ENCODE measurements at places on chromosomes 7 and 10.

GRCh38 chr10:92183199-92183598 lies 107.7 kb downstream of the CPEB3 start:
- DNase-seq: no peak

- no peak for DNase-seq
Measured at GRCh38 chr7:101555269-101555920, 73.7 kb downstream of the MYL10 start.

DNA sequence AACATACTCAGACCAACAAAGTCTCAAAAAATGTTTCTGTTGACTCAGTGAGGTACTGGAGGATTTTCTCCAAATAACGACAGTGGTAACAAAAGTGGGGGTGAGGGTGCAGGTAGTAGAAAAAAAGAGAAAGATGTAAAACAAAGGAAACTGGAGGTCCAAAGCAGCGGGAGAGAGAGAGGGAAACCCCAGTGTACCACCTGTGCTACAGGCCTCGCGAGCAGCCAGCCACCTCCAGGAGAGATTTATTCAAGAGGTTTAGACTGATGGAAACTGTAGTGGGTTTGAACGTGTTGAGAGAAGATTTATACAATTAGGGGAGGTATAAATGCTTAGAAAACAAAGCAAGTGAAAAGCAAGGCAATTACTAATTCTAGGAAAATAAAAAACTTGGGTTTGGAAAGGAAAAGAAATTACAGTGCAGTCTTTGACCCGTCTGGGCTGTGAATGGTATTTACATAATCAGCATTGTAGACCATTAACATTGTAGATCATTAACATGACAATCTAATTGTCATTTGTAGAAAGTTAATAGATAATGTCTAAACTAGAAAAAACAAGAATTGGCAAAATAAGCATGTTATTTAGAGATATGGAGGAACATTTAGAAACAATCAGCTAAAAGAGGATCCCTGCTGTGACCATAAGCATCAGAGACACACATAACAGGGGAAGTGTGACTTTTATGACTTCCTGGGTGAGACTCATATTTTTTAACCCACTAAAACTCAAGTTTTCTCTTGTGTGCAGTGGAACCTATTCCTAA lies 180.0 kb downstream of the RELN start:
- no peak for DNase-seq

DNA sequence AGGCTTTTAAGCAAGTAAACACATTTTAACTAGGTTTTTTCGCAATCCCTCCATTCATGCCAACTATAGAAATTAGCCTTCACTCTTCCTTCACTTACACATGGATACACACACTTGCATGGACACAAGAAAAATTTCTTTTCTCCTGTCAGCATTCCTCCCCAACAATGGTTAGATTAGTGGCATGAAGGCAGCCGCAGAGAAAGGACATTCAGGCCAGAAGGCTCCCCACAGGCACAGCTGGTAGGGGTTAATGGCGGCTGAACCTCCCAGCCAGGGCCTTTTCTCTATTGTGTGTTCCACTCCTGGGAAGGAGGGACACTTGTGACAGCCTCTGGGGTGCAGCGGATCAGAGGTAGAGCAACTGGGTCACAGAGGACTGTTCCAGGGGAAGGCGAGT lies 255.0 kb upstream of the SP8 start:
- no peak for DNase-seq

- DNase-seq: no peak
Measured at GRCh38 chr7:101066141-101066832, 19.0 kb upstream of the TRIM56 start.

DNA sequence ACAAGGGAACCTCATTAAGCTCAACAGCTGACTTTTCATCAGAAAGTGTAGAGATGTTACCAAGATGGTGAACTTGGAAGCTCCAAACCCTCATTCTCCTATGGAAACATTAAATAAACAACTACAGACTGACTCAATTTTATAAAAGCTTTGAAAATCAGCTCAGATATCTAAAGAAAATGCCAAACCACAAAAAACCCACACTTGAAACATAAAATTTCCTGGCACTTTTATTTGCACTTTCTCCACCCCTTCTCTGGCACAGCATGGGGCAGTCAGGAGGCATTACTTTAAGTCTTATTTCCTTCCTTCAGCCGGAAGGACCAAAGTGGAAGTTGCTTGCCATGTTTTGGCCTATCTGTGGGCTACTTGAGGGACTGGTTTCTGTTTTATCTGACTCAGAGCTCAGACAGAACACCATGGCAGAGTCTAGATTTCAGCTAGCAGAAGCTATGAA lies 114.7 kb downstream of the ODAD2 start:
- no peak for DNase-seq

GRCh38 chr7:41674505-41675023 lies 28.3 kb downstream of the INHBA start:
- DNase-seq: no peak
